ENCODE measurements at places on chromosomes 13 and 19.

GRCh38 chr13:59354665-59355369 is 808.9 kb downstream of the DIAPH3 start:
- no peak for DNase-seq

DNA sequence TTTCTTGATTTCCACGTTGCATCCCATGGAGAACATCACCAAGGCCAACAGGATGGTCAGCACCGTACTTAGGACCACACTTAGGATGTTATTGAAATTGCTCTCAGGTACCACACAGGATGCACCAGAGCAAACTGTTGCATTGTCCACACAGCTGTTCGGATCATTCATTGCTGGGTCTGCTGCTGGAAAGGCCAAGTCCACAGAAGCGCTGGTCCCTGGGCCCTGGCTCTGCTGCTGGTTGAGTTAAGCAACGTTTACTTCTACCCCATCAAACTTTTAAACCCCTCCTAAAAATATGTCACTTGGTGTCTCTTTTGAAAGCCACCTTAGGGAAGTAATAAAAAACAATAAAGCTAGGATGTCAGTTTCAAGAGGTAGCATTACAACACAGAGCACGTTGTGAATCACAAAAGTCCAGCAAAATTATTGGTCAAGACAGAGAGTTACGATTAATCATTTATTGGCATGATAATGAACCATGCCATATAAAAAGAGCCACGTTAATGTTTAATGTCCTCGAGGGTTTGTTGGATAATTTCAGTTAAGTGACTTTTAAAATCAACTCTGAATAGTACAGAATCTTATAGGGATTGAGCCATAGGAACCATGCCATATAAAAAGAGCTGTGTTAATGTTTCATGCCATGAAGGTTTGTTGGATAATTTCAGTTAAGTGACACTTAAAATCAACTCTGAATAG is at the start of gene SLC10A2:
Gene SLC10A2 (minus strand): TSS at position 339 of the 702 bp plus-strand sequence. CDS start 168 bp downstream, at position 171.
- DNase-seq: no peak

GRCh38 chr13:28533441-28534166 is 38.7 kb upstream of the FLT1 start:
- no peak for DNase-seq

- DNase-seq: no peak
Observed at GRCh38 chr13:100887729-100888151, 213.1 kb upstream of the TMTC4 start.

- DNase-seq: no peak
Observed at GRCh38 chr13:112709825-112710783, 20.3 kb downstream of the ATP11A start.

DNA sequence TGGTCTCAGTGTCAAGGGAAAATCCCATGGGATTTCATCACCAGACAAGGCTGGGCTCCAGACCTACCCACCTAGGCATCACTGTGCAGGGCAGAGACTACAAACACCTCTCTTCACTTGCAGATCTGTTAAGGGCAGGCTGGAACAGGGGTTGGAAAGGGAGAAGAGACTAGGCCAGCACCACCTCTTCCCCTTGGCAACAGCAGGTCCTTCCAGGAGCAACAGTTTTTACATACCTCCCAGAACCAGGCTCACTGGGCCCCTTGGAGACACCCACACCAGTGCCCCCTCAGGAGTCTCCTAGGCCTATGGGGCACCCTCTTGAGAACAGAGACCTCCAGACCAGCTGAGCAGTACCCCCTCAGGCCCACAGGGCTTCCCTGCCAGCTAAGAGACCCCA is 2.5 kb upstream of the UBE2M start:
- DNase-seq: no peak

GRCh38 chr19:47713046-47714021 is at the start of gene EHD2:
Gene EHD2 (plus strand): TSS chr19:47713422. CDS start chr19:47716613, 3,191 bp downstream.
- no peak for DNase-seq

GRCh38 chr19:55603581-55604292 is 1.7 kb upstream of the ZNF865 start:
- no peak for DNase-seq

DNA sequence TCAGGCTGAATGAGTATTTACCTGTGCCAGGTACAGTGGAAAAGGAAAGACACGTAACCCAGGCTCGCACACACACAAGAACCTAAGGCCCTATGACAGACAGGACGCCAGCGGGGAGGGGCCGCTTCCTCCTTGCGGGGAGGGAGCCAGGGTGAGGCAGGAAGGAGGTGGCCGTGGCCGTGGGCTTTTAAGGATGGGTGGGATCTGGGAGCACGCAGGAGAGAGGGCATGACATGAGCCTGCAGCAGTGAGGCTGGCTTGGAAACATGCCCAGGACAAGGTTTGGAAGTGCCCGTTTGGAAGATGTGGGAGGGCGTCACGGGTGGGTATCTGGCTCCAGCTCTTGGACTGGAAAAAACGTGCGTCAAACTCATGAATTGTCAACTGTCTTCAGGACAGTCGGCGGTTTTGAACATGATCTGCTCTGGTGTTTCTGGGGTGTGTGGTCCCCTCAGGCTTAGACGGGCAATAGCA is 20.1 kb downstream of the SH3GL1 start:
- DNase-seq: no peak

GRCh38 chr19:33303791-33304345 is 1.5 kb upstream of the CEBPA start:
- no peak for DNase-seq

- no peak for DNase-seq
Observed at GRCh38 chr19:15294561-15294990, 37.8 kb downstream of the BRD4 start.

DNA sequence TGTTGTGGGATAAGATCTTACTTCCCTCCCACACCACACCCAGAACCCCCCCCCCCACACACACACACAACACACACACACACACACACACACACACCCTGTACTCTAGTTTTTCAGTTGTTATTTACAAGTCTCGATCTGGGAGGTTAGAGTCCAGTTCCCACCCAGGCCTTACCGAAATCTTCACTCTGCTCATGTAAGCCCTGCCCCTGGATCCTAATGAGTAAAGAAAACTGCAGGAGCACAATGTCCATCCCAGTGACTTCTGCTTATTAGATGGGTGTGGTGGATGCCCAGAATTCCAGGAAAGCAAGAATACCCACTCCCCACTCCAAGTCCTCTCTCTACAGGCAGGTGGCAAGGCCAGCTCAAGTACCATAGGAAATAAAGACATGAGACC is 23.0 kb downstream of the STARD13 start:
- no peak for DNase-seq

DNA sequence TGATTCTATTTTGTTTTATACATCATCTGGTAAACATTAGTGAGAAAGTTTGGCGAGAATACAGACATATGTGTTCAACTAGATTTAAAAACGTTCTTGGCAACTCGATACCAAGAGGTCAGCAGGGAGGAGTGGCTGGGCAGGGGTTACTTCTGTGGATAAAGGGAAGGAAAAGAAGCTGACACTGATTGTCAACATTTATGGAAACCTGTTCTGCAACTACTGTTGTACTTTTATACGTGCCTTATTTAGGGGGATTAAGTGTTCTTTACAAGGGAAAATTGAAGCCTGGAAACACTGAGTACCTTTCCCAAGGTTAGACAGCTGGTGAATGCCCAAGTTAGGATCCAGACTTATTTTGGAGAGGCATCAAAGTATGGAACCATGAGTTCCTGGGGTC is 65.0 kb downstream of the MTUS2 start:
- DNase-seq: no peak

GRCh38 chr13:107231944-107232343 is 664.0 kb upstream of the ARGLU1 start:
- no peak for DNase-seq

DNA sequence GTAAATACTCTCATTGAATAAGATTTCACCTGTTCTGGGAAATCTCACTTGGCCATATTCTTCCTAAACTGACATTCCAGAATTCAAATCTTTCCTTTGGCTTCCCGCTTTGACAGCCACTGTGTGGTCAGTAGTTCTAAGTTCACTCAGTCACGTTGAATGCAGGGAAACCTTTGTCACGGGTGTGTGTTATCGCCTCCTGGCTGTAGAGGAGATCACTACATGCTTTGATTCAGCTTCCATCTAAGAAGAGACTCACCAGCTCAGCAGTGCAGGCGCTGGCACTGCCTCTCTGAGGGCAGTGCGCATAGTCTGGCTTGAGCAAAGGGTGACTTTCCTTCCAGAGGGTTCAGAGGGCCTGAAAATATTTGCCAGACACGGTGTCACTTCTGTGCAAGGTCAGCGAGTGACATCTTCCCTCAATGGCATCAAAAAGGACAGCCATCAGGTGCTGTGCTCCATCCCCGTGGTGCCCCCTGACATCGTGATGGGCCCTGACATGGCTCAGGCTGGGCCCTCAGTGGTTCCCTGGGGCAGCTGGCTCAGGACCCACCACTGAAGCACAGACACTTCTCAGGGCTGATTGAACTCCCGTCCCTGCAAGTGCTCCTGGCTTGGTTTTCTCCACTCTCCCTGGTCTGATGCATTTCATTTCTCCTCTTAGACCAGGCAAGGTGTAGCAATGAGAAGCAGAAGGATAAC is 635.4 kb upstream of the ARGLU1 start:
- DNase-seq: no peak

DNA sequence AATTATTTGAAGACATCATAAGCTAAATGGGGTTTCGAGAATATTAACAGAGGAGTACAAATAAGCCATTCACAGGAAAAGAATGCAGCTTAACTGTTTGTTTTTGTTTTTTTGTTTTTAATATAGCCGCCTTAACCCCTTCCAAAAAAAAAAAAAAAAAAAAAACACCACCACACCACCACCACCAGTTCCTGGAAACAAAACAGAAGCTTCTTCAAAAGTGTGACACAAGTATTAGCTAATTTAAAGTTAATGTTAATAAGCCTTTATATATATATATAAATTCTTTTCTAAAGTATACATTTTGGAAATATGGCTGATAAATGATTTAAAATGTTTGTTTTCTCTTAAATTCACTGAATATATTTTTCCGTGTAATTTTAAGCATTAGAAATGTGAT is 1.4 kb downstream of the RAP2A start:
- no peak for DNase-seq

- DNase-seq: no peak
Observed at GRCh38 chr13:39559847-39560246, 43.1 kb downstream of the LHFPL6 start.

GRCh38 chr13:42525035-42525504 is 48.9 kb upstream of the TNFSF11 start:
- no peak for DNase-seq

DNA sequence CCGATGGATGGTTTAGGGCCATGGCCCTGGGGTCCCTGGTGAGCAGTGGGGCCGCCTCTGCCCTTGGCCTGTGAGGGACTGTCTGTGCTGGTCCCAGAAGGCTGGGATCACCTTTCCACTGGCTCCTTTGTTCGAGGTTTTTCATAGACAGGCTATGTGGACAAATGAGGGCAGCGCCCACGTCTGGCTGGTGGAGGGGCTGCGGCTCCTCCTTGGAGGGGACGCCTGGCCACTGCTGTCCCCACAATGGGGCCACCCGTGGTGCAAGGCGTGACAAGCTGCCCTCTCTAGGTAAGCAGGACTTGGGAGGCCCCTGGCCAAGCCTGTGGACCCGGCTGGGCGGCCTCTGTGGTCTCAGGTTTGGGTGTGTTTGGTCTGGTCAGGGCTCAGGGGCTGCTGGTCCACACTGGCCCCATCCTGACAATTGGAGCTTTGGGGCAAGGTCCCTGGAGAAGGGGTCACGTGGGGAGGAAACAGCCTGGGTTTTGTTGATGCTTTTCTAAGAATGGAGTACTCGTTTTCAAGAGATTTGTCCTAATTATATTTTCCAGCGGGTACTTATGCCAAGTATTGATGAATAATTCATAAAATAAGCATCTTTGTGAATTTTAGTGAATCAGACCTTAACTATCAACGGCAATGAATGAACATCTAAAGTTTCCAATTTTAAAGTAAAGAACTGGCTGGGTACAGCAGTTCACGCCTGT is 33.3 kb downstream of the MCF2L start:
- peak; percentile 95 for DNase-seq

DNA sequence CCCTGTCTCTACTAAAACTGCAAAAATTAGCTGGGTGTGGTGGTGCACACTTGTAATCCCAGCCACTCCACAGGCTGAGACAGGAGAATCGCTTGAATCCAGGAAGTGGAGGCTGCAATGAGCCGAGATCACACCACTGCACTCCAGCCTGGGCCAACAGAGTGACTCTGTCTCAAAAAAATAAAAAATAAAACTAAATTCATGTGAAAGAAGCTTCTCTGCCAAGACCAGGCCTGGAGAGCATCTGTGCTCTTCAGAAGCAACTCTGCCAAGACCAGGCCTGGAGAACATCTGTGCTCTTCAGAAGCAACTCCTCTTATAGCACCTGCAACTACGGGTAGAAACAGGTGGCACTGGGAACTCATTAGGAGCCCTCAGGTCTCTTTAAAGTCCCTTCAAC is 37.7 kb downstream of the CRYL1 start:
- DNase-seq: no peak

DNA sequence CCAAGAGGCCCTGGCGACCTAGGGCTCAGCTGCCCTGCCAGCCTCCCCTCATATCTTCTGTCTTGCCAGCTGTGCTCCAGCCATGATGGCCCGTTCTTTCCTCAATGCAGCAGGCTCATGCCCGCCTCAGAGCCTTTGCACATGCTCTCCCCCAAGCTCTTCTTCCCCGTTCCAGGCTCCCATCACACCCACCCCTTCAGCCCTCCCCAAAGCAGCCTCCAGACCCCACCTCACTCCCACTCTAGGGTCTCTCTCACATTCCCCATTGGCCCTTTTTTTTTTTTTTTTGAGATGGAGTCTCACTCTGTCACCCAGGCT is 29.9 kb upstream of the ATP1A3 start:
- no peak for DNase-seq

DNA sequence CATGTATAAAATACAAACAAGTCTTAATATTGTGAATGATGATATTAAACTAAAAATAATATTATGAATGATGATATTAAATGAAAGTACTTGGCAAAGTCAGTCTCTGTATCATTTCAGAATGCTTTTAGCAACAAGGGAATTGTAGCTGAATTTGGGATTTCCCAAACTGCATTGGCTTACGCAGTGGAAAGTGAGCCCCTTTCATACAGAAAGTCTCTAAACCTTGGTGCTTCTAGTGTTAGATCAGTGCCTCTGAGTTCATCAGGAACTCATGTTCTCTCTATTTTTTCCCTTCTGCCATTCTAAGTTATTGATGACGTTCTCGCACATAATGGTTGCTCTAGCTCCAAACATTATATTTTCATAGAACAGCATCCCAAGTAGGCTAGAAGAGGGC is 300.0 kb downstream of the ITGBL1 start:
- DNase-seq: no peak

DNA sequence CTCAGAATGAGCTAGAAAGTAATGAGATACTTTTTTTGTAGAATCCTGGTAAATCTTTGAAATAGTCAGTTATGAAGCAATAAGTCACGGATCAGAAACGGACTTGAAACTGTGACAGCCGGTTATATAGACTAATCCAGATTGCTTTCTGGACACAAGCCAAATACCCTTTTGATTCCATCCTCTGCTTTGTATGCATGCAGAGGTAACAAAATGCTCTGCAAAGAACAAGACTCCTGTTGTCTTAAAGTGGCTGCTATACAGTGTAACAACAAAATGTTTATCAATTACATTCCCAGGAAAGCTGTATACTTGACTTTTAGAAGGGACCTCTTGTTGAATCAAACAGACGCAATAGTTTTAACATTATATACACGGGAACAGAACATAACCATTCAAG is 66.5 kb upstream of the STARD13 start:
- peak; percentile 74 for DNase-seq
